Activated T-cell treated with anti-CD3 and anti-CD28 coated beads for 4 hours (primary cell): ENCODE measurements at places on chromosomes 3 and 15.

GRCh38 chr3:4643904-4644547 lies 150.9 kb downstream of the ITPR1 start:
- DNase-seq: no peak

- no peak for DNase-seq
Observed at GRCh38 chr15:51818150-51818549, 11.3 kb upstream of the TMOD3 start.

- DNase-seq: no peak
Observed at GRCh38 chr3:191461113-191461595, at the start of gene PYDC2. Gene PYDC2 (plus strand): TSS chr3:191461163. CDS start chr3:191461163, 0 bp downstream.

DNA sequence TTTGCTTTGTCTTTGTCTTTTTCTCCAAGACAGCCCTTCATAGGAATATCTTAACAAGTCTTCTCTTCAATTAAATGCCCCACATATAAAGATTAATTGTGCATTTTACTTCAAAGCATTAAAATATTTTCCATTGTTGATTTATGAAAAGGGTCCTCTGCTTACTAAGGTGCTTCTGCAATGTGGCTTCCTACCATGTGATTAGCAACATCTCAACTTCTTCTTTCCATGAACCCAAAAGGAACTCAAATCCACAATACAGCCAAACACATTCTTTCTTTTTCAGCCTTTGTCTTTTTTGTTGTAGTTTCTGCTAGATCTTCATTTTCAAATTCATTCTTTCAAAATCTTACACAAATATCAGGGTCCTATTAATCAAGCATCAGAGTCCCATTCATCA lies 309.2 kb downstream of the NSUN3 start:
- no peak for DNase-seq

DNA sequence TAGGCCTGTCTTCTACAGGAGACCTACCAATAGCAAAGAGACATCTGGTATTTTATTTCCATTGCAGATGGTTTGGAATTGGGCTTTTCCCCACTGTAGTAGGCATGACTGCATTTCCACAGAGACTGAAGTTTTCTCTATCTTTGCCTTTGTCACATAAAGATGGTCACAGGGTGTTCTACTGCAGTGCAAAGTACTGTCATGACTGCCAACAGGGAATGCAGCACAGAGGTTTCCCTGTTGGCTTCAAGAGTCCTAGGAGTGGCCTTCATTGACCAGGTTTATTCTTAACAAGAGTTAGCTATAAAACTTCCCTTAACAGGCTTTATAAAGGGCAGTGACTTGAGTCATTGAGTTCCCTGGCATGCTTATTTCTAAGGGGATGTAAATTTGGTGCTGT lies 36.8 kb upstream of the TM4SF4 start:
- no peak for DNase-seq

DNA sequence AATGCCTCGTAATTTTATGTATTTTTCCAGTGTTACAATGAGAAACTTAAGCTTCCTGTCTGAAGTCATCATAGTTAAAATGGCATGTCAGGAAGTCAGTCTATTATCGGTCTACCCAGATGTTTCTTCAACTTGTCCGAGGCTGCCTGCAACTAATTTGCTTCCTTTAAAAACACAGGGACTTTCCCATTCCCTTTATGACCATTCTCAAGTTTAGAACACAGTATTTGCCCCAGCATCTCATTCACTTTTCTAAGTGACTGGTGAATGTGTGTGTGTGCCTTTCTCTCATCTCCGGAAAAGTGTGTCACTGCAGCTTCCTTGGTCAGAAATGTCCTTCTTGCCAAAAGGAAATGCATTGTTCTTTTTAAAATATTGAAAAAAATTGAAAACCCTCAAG lies 466.6 kb downstream of the RAP2B start:
- no peak for DNase-seq

DNA sequence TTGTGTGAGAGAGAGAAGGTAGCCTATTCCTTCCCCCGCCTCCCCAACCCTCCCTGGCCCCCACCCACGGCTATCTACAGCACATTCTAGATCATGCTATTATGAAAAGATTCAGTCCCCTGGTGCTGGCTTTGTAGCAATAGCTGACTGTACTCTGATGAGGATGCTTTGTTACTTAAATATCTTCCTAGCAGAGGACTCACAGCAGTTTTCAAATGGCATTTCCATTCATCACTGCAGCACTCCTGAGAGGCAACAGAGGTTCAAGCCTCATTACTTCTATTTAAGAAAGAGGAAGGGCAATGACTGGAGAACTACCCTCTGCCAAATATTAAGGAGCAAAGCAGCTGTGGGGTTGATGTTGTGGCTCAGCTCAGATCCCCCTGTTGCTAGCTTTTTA lies 61.0 kb downstream of the LRRN1 start:
- DNase-seq: no peak

DNA sequence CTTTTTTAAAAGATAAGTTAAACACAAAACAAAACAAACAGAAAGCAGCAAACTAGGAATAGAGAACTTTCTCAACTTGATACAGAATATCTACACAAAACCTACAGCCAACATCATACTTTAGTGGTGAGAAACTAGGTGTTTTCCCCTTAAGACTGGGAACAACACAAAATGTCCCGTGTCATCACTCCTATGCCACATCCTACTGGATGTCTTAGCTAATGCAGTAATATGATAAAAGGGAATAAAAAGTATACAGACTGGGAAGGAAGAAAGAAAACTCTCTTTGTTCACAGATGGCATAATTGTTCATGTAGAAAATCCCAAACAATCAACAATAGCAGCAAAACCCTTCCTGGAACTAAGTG lies 45.9 kb downstream of the TMEM45A start:
- no peak for DNase-seq
